Umbilical cord (tissue), 2 donors: ENCODE measurements at places on chromosomes 6 and 20. TPM values are rescaled to one million over a fixed set of nuclear protein-coding genes. Genes with fewer than 3 reads are reported as not detected.

The BPIFB2 gene
- not detected for total RNA-seq

The SIRPD gene
- total RNA-seq: 4.3 TPM

The SLC17A2 gene
- total RNA-seq: 0.48 TPM

The TBXT gene
- not detected for total RNA-seq

The BACH2 gene
- total RNA-seq: 7.9 TPM
